ENCODE measurements at places on chromosomes 12 and 14.

DNA sequence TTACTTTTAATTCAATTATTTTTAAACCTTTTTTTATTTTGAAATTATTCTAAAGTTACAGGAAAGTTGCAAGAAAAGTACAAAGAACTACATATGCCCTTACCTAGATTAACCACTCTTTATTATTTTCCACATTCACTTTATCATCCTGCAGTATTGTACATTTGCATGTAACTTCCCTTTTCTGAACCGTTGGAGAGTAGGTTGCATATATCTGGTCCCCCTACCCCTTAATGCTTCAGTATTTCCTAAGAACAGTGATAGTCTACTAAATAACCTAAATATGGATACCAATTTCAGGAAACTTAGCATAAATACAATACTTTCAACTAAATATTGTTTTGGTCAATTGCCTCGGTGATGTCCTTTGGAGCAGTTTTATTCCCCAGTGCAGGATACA lies 15.0 kb downstream of the G2E3 start:
- no peak for DNase-seq

DNA sequence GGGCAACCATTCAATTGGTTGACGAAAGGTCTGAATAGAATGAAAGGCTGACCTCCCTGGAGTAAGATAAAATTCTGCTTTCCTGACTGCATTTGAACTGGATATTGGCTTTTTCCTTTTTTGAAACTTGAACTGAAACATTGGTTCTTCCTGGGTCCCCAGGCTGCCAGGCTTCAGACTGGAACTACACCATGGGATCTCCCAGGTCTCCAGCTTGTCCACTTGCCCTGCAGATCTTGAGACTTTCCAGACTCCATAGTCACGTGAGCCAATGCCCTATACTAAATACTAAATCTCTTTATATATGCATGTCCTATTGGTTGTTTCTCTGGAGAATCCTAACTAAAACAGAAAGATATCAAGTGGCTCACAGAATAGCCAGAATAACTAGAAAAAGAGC lies 118.7 kb upstream of the KRR1 start:
- DNase-seq, result no peak

DNA sequence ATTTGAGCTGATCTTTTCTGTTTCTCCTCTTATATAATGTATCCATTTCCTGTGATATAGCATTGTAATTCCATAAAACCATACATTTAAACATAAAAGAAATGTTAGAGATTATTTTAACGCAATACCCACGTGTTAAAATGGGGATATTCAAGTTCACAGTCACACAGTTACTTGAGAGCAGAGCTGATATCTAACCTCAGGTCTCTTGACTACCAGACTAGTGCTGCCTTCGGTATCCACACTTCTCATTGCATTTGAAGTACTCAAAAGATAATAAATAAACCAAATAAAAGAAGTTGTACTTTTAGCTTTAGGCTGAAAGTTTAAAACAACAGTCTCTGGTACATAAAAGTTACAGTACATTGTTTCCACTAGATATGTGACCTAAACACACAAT lies 2.9 kb downstream of the CLECL1 start:
- no peak for DNase-seq

DNA sequence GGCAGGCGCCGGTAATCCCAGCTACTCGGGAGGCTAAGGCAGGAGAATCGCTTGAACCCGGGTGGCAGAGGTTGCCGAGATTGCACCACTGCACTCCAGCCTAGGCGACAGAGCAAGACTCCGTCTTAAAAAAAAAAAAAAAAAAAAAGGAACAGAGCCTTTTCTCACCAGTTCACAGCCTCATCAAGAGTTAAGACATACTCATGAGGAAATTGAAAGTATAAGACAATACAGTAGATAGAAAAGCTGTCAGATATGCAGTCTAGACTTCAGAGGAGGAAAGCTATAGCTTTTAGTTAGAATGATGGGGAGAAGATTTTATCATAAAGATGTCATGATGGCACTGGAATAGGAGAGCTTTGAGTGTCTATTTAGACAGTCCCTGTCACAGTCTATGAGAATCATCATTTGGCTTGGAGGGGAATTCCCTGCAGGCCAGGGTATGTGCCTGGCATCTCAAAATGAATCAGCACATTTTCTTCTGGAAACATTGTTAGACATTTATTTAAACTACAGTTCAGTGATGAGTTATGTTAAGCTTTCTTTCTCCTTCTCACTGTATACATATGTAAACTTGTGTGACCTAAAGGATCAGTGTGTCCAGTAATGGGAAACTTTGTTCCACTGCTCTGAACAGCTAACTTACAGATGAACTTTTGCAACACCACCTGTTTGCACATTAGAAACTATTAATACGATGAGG lies 2.9 kb upstream of the RAB35 start:
- DNase-seq, result no peak

GRCh38 chr14:24634158-24634557 lies at the start of gene GZMB:
Gene GZMB, minus strand, starts transcription at chr14:24634190. Its CDS starts 30 bp downstream, at chr14:24634160.
- DNase-seq, result no peak

DNA sequence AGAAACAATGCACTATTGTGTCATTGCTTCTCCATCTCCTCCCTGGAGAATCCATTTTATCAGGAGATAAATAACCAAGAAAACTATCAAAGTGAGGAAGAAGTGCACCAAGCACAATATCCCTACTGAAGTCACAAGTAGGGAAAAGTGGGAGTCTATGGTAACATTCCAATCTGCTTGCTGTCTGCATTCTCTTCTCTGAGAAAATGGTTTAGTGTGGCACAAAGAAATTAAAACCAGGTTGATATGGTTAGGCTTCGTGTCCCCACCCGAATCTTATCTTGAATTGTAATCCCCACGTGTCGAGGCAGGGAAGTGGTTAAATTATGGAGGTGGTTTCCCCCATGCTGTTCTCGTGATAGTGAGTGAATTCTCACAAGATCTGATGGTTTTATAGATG lies 209.7 kb downstream of the PRKD1 start:
- no peak for DNase-seq

GRCh38 chr14:79161571-79161970 lies 991.4 kb downstream of the NRXN3 start:
- DNase-seq, result no peak

DNA sequence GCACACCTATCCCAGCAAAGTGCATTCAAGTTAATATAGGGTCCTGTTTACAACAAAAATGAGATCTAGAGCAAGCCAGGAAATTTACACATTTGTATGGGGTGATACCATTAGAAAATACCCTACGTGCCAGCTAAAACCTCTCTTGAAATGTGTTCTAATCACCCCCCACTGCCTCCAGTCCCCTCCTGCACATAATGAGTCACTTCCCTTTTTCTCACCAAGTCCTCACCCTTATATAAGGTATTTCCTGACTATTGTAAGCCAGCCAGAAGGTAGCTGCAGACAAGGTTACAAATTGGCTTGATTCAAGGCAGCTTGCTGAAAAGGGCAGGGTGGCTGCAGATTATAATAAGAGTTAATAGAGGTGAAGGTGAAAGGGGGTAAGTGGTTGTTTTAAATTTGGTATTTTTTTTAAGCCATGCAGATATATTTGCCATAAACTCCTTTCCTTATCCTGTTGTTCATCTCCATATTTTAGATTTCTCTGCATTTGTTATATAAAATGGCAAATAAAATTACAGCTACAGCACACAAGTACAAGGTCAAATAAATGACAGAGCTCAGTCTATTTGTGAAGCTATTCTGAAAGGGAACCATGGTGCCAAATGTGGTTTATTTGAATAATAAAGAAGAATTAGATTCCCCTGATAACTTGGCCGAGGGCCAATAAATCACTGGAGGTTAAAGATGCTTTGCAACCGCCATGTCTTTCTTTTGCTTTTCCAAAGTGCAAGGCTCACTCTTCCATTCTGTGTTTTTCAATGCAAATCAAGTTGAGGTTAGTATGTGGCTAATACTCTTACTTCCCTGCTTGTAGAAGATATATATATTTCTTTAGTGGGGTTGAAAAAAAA lies 385.9 kb downstream of the EGLN3 start:
- DNase-seq, result no peak

- DNase-seq, result no peak
Measured at GRCh38 chr14:93086441-93087055, 29.2 kb downstream of the ITPK1 start.

GRCh38 chr12:29149691-29150281 lies 708 bp downstream of the FAR2 start:
- peak; percentile 20 for DNase-seq

DNA sequence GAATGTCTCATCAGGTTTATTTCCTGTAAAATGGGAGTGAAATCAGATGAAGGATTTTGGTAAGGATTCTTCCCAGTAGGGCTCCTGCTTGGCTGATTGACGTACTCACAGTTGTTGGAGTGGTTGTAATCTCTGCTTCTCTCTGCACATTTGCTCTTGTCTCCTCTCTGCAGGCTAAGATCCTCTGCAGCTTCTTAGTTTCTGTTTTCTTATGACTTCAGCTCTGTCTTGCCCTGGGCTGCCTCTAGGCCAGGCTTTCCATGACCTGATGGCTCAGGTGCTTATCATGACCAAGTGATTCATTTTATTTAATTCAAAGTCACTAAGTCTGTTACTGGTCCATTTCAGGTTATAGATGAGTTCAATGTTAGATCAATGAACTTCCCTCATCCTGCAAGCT lies 394.5 kb upstream of the DDHD1 start:
- DNase-seq, result no peak

DNA sequence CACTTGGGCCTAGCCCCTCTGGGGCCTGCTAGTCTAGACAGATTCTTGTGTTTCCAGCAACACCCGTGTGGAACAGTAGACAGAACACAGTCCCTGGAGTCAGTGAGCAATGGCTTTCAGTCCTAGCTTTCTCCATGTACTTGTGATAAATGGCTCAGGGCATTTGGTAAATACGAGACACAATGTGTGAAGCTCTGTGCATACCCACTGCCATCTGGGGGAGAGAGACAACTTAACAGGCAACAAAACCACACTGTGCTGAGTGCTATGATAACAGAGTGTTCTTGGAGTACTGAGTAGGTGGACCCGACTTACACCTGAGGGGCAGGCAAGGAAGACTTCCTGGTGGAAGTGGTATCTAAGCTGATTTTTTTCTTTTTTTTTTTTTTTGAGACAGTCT lies 86.3 kb upstream of the TBX3 start:
- no peak for DNase-seq

GRCh38 chr14:51328064-51328771 lies 88.2 kb downstream of the TMX1 start:
- DNase-seq, result peak; percentile 21

DNA sequence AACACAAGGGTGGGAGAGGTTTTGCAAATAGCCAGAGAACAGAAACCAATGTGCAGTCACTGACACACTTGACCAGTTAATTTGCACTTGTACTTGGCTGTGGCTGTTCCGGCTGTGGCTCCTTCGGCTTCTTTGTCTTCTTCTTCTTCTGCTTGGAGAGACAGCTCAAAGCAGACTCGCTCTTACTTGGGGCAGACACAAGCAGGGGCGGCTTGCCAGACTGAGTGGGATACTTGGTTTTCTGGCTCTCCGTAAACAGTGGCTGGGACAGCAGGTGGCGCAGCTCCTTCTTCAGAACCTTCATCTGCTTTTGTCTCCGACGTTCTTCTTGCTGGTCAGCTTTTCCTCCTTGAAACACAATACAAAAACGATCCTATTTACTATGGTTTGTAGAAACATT lies 25.0 kb downstream of the OTUB2 start:
- no peak for DNase-seq

GRCh38 chr12:34350092-34351041 lies 328.1 kb downstream of the ALG10 start:
- no peak for DNase-seq

GRCh38 chr14:29518335-29518734 lies 409.3 kb downstream of the PRKD1 start:
- DNase-seq, result no peak

GRCh38 chr12:122523280-122523679 lies 3.5 kb downstream of the RSRC2 start:
- no peak for DNase-seq

GRCh38 chr14:85487215-85487614 lies 42.7 kb upstream of the FLRT2 start:
- no peak for DNase-seq

DNA sequence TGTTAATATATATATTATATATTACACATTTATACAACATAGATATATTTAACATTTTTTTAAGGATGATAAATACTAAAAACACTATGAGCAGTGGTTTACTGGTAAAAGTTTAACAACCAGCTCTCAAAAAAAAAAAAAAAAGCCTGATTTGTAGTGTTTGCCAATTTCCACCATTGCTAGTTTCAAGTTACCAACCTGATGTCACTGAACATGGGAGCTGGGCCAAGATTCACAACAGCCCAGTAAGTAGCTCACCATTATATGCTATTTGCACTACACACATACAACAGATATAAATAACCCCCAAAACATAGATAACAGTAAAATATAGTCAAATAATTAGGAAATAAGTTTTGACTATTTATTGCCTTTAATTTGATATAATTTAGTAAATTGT lies 28.9 kb upstream of the TMX1 start:
- DNase-seq, result no peak

GRCh38 chr14:73715707-73716106 lies 1.5 kb upstream of the PNMA1 start:
- DNase-seq, result no peak

DNA sequence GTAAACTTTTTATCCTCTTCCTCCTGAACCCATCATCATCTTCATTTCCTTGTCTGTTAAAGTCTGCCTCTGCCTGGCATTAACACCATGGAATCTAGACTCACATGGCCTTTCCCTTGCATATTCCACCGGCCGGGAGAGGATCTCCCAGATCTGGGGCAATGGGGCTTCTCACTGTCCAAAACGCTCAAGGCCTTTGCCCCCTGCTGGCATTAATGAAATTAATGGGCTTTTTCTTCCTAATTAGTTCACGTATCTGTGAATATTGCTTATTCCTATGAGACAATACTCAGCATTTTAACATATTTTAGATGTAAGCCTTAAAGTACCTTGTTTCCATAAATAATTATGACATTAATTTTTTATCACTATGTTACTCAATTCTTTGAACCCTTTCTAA lies 42.9 kb upstream of the CAPRIN2 start:
- DNase-seq, result no peak

DNA sequence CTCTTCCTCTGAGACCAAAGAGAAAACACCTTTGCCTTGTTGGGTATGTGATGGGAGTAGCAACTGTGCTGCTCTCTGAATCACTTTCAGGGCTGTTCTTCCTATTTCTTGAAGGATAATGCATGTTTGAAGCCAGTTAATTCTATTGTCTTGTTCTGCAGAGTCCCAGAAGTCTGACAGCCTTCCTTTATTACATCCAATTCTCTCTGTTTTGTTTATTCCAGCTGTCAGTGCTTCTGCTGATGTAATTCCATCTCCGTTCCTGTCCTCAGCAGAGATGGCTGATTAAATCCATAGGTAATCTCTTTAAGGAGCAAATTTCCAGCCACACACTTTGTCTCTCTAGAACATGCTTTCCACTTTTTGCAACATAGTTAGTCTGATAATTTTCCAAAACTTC lies 59.7 kb downstream of the MGAT4C start:
- no peak for DNase-seq

DNA sequence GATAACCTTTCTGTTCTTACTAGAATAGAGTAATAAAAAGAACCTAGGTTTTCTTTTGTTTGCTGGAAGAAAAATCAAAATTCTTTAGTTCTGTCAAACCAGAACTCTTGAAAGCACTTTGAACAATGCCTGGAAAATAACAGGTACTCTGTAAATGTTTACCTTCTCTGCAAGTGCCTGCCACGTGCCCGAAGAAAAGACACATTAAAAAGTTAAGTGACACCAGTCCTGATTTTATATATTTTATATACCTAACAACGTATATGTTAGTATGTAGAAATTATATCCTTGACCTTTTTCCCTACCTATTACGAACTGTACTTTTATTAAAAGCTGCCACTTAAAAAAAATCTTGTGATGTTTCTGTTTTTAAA lies 976 bp downstream of the THAP2 start:
- DNase-seq, result no peak

Data from psoas muscle (tissue), 8 donors.